Urinary bladder (tissue), 4 donors: ENCODE measurements at places on chromosomes 13 and 19. TPM values are rescaled to one million over a fixed set of nuclear protein-coding genes. Genes with fewer than 3 reads are reported as not detected.

DNA sequence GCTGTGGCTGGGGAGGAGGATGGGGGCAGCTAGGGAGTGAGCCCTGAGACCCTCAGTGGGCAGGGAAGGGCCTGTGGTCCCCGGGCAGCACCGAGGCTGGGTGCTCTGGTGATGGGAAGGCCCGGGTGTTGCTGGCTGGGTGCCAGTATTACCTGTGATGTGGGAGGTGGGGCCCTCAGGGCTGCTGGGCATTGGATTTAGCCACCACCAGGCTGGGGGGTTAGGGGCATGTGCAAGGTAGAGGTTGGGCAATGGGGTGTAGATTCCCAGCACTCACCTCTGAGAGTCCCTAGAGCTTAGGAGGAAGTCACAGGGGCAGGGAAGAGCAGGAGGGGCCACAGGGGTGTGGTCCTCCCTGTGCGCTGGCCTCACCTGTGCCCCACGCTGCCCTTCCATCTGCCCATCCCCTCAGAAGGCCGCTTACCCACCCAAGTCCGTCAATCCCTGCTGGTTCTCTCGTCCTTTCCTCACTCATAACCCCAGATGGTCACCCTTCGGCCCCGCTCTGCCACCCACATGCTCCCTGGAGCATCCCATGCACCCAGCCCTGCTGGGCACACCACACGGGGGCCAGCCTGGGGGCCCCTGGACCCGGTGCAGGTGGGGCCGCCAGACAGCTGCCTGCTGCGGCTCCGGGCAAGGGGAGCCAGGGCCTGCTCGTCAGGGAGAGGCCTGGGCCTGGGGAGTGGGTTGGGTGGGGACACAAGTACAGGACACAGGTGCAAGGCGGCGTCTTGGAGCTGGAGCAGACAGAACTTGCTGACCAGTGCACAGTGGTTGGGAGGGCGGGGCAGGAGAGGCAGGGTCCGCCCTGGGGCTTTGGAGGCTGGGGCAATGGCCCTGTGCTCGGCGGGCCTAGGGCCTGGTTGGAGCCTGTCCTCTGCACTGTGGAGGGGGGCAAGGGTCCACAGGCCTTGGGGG is 12.5 kb downstream of the EPN1 start:
- no peak for DNase-seq

PRODH2 gene
- not detected for total RNA-seq

DNA sequence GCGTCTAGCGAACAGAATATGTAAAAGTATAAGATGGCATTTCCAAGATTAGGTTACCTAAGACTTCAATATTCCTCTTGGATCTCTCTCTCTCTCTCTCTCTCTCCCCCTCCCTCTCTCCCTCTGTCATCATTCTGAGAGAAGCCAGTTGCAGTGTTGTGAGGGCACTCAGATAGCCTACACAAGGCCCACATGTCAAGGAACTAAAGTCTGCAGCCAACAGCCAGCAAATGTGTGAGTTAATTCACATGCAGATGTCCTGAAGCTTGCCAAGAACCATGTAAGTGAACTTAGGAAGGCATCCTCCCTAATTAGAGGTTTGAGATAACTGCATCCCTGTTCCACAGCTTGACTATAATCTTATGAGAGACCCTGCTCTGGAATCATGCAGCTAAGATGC is 822.9 kb upstream of the PRR20A start:
- no peak for DNase-seq

CLDND2 gene
- total RNA-seq: not detected

- no peak for DNase-seq
Measured at GRCh38 chr13:67950603-67951002, 720.5 kb upstream of the PCDH9 start.

MCEMP1 gene
- 0.26 TPM for total RNA-seq

ANGPTL8 gene
- not detected for total RNA-seq

- no peak for DNase-seq
Measured at GRCh38 chr13:61777899-61778298, 362.2 kb upstream of the PCDH20 start.

DNA sequence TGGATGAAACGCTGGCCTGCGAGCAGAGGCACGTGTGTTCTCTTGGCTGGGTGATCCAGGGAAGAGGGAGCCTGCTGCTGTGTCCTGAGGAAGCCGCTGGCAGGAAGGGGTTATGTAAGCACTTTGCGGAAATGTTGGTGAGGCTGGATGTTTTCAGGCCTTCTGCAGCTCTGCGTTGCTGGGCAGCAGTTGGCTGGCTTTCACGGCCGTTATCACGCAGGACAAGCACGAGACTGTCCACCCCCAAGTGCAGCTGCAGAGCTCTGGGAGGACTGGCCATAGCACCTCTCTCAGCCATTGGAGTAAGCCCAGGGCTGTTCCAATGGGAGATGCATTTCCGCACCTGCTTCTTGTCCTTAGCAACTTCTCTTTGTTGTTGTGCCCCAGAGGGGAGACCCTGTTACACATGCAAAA is 146.9 kb upstream of the SOX21 start:
- DNase-seq: no peak

GRCh38 chr13:33034882-33035520 is 18.8 kb downstream of the KL start:
- no peak for DNase-seq

DNA sequence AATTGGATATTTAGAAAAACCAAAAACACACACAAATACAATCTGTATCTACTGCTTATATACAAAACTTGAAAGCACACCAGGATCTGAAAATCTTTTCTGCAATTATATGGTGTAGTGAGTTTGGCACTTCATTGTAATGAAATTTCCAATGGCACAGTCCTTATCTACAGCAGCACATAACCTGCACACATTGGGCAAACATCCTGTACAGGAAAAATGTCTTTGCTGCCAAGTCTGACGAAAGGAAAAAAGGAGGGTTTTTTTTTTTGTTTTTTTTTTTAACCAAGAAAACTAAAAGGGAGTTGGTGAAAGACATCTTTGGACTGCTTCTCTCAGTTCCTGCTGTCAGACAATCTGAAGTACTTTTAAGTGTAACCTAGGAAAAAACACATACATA is 107.8 kb downstream of the FOXO1 start:
- DNase-seq: no peak

DNA sequence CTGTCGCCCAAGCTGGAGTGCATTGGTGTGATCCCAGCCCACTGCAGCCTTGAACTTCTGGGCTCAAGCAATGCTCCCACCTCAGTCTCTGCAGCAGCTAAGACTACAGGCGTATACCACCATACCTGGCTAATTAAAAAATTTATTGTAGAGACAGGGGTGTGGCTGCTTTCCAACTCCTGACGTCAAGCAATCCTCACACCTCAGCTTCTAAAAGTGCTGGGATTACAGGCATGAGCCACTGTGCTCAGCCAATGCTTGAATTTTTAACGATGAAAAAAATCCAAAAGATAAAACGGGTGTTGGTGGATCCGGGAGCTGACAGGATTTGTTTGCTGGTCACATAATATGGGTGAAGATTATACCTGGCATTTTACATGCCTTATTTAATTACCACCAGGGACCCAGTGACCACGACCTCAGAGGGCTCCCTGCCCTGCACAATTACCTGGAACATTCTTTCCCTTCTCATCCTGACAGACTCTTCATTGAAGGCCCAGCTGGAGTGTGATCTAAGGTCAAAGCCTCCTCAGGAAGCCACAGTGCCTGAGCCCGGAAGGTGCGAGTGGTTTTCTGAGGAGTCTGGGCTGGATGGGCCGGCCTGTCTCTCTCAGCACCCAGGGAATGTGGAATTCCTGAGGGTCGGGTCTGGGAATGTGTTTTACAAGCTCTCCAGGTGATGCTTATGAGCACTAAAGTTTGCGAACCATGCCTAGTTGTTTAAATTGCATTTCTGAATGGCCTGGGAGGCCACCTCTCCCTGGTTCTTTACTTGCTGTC is 193.3 kb downstream of the USP12 start:
- DNase-seq: no peak

- no peak for DNase-seq
Measured at GRCh38 chr19:45884682-45885555, 1.0 kb downstream of the IRF2BP1 start.

GRCh38 chr13:33123066-33123859 is 107.0 kb downstream of the KL start:
- DNase-seq: no peak

DNA sequence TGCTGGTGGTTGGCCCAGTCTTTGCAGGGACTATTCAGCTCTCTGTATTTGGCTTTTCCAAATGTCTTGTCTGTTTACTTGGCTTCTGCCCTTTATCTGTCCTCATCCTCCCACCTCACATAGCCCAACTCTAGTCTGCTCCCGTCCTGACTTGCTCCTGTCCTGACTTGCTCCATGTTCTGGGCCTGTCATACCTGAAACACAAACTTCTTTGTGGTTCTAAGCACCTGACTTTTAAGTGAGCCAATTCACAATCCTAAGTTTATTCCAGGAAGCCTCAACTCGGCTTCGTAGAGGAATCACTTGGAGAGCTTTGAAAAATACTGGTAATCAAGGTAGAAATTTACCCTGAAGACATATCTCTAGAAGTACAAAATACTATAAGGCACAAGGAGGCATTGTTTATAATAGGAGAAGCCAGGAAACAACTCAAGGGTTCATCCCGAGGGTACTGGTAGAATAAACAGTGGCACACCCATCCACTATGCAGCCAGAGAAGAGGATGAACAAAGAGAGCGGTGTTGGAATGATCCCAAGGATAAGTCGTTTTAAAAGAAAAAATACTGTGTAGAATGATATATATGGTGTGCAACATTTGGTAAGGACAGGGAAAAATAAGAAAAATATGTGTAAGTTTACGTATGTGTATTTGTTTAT is 284.5 kb downstream of the FGF14 start:
- DNase-seq: no peak

DNA sequence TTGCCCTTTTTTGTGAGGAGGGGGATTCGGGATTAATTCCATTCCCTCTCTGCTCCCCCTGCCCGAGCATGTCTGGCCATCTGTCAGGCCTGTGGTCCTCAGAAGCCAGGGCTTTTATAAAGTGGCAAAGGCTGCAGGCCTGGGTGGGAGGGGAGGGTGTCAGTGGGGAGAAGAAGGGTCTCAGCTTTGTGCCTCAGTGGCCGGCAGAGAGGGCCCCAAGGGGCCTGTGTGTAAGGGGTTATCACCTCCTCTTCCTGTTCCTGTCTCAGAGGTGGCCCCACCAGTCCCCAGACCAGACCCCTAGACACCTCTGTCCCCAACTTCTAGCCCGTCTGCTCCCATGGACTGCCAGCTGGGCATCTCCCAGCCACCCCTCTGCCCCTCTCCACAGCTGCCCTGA is 3.4 kb upstream of the NUMBL start:
- no peak for DNase-seq

DNA sequence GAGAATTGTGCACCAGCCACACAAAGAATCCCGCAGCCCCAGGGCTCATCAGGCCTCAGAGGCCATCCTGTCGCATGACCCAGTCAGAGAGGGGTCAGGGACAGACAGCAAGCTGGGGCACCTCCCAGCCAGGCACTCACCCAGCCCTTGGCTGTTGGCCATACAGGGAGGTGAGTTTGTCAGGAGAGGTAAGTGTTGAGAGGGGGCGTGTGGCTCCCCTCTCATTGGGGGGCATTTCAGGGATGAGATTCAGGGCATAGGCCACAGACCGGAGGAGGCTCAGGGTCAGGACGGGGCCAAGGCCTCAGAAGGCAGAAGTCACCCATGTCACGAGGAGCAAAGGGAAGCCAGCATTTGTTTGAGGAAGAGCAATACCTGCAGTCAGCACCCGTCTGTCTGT is 37.1 kb downstream of the MYO9B start:
- no peak for DNase-seq

LATS2 gene
- 17.2 TPM for total RNA-seq

CKM gene
- 39.0 TPM for total RNA-seq

LRRC4B gene
- 12.8 TPM for total RNA-seq

DNA sequence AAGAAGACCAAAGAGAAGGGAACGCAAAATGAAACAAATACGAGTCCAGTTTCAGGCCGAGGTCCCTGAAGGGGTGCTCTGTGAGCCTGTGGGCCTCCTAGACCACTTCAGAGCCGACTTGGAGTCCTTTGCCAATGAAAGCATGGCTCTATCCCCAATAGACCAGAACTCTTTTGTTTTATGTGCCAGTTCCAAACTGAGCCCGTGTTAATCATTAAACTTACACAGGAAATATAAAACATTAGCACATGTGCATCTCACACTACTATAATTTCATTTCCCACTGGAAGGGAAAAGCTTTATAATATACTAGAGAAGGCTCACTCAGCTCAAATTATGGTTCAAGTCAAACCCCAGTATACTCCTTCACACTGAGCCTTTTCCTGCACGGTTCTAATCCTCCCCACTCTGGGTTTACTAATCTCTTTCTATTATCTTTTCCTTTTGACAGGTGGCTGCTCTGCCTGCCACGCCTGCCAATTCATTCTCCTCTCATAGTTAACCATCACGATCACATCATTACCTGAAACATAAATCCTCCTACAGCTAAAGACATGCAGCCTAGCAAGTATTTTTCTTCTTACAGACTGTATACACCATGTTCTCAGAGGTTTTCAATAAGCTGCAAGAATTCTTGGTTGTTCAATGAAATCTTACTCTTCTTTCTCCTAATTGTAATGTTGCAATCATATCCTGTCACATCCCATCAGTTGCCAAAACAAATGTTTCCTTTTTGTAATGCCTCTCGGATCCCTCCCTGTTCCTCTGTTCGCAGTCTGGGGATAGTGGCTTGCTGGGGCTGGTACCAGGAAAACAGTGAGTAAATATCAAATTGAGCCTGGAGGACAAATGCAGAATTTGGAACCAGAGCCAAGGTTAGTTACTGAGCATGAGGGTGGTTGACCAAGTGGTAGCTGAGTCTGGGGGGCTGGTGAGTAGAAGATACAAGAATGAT is 18.8 kb upstream of the WASF3 start:
- no peak for DNase-seq

KIR2DL4 gene
- total RNA-seq: not detected

PPP1R13L gene
- 7.7 TPM for total RNA-seq

GRCh38 chr19:1105008-1105872 is 1.4 kb downstream of the GPX4 start:
- DNase-seq: no peak

DNA sequence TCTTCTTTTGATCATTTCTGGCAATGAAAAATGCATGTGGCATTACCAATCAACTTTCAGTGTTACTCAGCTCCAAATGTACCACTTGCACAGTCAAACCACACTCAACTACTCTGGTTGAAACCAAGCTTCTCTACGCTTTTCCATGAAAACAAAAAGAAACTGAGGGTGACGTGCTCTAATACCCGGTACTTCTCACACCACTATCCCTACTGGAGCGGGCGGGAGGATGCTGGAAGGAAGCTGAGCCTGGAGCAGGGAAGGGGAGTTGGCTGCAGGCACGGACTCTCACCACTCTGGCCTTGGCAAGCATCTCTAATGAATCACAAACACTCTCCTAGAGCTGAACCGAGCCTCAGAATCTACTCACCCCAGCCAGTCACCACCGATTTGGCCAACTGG is 48.2 kb downstream of the STK24 start:
- no peak for DNase-seq

DNA sequence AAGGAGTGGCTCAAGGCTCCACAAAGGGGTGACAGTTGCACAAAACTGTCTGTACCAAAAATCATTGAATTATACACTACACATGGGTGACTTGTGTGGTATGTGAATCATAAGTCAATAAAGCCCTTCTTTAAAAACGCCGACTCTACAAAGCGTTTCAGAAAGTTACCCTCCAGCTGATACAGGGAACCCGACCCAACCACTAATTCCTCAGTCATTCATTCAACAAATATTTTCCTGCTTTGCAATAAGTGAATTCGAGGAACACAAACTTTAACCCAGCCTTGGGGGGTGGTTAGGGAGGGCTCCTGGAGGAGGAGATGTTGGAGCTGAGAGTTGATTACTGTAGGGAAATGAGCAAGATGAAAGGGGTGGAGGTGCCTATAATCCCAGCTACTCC is 32.0 kb downstream of the LTBP4 start:
- no peak for DNase-seq
